NCI-H1092 treated with DMSO at 0.1 percent for 48 hours (cell line): ENCODE measurements at places on chromosomes 11 and 22.
A peak's percentile ranks its signal among the peaks of the same experiment; 100 is the strongest.

- no peak for DNase-seq
Measured at GRCh38 chr11:16158426-16158994, 197.8 kb downstream of the SOX6 start.

GRCh38 chr11:61887839-61888494 lies 3.4 kb downstream of the FADS3 start:
- no peak for DNase-seq

DNA sequence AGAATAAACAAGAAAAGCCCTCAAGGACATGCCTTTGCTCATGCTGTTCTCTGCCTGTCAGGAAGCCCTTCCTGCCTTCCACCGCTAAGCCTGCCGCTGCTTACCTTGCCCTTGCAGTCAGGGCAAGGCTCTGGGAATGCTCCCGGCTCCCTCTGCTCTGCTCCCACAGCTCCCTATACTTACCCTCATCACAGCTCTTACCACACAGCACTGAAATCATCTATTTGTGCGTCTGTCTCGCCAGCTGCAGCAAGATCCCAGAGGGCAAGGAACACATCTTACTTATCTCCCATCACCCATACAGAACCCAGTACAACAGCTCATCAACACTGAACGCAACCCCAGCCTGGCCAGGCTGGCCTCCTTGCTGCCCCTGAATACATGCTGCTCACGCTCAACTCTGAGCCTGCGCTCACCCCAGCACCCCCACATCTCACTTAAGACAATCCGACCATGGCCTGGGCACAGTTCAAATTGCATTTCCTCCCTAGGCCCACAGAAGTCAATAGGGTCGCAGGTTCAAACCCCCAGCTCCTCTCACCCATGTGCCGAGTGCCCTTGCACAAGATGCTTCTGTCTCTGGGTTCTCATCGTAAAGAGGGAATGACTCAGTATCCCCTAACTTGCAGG lies 161.8 kb downstream of the IGLL1 start:
- DNase-seq = no peak

DNA sequence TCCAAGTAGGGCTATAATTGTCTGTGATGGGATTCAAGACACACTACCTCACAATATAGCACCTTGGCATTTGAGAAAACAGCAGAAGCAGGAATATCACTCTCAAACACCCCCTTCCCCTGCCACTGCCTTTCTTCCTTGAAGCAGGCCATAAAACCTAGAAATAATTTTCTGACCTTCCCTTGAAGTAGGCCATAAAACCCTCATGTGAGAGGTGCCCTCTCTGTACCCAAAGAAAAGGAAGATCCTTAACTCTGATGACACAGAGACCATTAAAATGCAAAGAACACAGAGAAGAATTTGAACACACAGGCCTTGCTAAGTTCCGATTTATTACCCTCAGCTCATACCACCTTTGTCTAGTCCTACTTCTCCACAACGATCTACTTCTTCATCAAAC lies 631.7 kb upstream of the CADM1 start:
- DNase-seq = no peak

DNA sequence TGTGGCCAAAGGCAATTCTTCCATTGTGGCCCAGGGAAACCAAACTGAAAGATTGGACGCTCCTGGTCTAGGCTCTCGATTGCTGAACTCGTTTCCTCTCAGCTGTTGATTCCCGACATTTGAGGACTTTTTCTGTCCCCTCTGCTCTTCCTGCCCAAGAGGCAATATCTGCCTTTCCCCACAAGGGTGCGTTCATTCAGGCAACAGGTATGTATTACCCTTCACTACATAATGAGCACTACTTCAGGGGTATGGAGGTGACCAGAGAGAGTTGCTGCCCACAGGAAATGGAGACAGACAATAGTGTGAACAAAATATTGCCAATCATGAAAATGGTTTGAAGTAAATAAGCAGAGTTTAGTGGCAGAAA lies 8.2 kb downstream of the PTH start:
- no peak for DNase-seq

- no peak for DNase-seq
Measured at GRCh38 chr11:130897262-130898182, 18.8 kb downstream of the SNX19 start.

GRCh38 chr11:13163158-13163557 lies 114.4 kb upstream of the BMAL1 start:
- no peak for DNase-seq

DNA sequence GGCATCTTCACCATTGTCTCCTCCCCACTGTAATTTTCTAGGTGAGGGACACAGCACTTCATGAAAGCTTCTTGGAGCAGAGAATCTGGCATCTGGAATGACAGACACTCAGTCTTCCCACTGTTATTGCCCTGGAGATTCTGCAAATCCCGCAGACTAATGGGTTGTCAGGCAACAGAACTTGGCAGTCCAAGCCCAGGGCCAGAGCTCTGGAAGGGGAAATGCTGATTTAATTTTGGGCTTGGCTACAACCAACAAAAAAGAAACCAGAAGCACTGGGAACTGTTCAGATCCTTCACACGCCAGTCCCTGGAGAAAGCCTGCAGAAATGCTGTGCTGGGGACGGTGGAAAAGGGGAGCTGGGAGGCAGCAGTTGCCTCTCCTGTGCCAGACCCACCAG lies 71.5 kb upstream of the BID start:
- no peak for DNase-seq

DNA sequence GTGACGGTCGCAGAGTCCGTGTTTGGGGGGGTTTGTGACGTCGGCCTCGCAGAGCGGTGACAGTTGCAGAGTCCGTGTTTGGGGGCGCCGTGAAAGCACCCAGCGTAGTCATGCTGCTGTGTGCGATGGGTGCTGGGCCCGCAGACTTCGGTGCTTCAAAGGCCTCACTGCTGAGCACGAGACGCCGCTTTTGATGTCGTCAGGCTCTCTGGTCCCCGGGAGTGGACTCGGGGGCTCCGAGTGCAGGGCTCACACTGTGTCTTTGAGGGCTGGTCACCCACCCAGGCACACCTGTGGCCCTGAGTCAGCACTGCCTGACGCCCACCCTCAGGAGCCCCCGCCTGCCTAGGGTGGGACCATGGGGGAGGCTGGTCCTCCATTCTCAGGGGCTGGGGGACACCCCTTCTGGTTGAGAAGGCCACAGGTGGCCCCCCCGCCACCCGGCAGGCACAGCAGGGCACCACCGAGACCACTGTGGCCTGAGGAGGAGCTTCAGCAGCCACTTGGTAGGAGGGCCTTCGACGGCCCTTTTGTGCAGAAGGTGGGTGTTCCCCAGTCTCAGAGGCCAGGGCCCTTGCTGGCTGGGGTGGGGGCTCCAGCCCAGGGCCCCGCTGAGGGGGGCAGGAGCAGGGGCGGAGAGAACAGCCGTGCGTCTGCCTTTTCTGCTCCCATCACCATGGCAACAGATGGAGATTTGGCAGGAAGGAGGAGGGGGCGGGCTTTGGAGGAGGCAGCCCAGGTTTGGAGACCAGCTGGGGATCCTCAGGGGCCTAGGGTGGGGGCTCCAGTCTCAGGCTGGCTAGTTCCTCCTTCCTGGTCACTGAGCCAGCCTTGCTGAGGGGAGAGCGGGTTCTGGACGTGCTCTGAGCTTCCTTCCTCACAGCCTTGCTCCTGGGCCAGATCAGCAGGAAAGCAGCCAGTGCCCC lies 20.9 kb downstream of the BRSK2 start:
- peak; percentile 11 for DNase-seq

DNA sequence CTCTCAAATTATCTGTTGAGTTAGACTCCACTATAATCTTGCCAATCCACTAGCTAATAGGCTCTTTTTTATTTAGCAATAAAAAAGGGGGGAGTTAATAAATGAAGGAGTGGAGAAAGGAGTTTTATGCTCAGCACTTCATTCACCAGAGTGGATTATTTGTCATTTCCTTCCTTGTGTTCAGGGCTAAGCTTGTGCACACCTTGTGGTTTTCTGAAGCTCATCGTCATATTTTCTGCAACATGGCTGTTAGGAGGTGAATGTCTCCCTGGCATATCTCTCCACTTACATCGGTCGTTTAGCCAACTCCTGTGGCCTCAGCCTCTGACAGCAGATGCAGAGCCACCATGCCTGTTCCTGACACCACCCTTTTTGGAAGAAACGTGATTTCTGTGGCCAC lies 83.9 kb upstream of the MTNR1B start:
- no peak for DNase-seq

- no peak for DNase-seq
Measured at GRCh38 chr11:46900091-46900746, 18.1 kb downstream of the LRP4 start.

DNA sequence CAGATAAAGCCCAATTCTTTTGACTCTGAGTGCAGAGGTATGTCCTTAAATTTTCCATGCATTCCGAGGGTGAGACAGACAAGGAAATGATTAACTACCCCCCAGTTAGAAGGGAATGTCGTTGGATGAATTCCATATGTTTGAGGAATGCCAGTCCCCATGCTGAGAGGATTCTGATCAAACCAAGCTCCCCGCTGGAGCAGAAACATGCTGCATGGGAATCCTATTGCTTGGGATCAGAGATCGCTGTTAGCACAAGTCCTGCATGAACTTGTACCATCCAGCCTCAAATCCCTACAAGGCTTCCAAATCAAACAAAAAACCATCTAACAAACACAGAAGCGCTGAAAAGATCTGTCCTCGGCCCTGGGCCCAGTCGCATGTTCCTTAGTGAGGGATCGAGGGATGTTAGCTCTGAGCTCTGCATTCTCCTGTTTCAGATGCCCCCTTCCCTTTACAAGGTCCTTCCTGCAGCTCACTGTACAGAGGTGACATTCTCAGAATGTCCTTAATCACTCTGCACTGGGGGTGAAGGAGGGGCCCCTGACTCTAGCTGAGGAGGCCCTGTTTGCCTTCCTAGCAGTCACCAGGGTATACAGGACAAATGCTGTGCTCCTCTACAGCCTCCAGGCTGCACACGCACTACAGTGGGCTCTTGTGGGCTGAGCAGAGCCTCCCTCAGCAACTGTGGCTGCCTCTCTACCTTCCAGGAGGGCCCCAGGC lies 353.4 kb downstream of the TENM4 start:
- DNase-seq = no peak
